ENCODE measurements at places on chromosomes 5 and 9. TPM values are rescaled to one million over a fixed set of nuclear protein-coding genes. Genes with fewer than 3 reads are reported as not detected.

The SLC2A8 gene
- 3.6 TPM for total RNA-seq

DNA sequence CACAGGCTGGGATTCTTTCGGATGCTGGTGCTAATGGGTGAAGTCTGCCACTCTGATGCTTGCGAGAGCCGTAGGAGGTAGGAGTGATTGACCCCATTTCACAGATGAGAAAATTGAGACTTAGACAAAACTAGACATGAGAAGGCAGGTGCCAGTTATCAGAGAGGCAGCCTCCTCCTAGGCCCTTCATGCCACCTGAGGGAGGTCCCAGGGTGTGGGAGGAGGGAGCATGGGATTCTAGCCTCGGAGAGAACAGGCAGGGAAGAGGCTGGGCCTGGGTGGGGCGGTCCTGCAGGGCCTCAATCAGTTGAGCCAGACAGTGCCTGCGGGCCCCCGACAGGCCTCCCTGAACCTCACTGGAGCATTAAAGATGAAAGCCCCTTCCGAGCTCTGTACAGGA lies 112.4 kb downstream of the COL23A1 start:
- H3K4me3 ChIP-seq = no peak overlapping the region
- H3K4me1 ChIP-seq = no peaks in the 10 kb centered on the region
- no peak overlapping the region for H3K27ac ChIP-seq
- H3K27me3 ChIP-seq = no peaks in the 10 kb centered on the region

GRCh38 chr5:29963956-29964355 lies 1229.5 kb upstream of the CDH6 start:
- H3K4me1 ChIP-seq = no peaks in the 10 kb centered on the region
- DNase-seq = no peak
- H3K27me3 ChIP-seq = no peaks in the 10 kb centered on the region
- no peak overlapping the region for H3K4me3 ChIP-seq
- no peak overlapping the region for H3K27ac ChIP-seq

DNA sequence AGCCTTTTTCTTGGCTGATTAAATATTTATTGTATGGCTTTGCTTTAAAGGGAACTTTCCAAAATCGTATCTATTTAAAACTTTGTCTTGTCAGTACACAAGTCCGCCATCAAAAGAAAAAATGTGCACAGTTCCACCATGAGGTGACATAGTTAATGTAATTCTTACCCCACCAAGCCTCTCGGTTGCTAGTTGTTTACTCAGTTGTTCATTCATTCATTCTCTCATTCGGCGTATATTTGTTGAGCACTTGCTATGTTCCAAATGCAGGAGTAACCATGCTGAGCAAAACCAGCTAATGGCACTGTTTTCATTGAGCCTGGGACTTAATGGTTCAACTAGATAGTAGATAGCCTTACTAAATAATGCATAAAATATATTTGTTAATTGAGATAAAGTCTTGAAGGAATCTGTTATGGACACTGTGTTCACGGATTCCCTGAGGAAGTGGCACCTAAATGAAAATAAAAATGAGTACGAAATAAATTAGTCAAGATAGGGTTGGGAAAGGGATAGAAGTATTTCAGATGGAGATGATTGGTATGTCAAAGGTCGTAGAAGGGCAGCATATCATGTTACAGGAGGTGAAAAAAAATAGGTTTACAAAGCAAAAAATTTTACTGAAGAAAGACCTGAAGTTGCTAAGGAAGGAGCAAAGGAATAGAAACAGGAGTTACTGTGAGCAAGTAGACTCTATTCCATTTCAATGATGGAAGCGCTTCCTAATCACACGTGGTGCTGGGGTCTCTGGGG lies 1.5 kb downstream of the DCAF10 start:
- no peak overlapping the region for H3K27ac ChIP-seq
- H3K4me1 ChIP-seq = peaks cover 23% of the 10 kb centered on the region
- H3K27me3 ChIP-seq = no peaks in the 10 kb centered on the region
- peak overlapping the region; percentile 98 for H3K4me3 ChIP-seq

DNA sequence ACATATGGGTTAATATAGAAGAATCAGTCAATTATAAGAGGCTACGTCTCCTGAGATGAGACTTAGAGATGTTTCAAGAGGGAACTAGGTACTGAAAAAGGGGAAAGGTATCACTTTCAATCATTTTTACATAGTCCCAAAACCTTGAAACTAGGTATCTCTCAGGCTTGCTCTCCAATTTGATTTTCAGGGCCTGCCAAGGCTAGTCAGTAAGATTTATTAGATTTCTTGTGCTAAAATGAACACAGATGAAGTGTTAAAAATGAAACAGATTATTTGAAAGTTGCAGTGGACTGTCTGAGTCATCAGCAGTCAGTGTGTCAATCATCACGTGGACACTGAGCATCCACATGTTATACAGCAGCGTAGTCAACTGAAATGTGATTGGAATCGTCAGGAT lies 591.1 kb downstream of the DTWD2 start:
- H3K4me1 ChIP-seq = no peaks in the 10 kb centered on the region
- no peaks in the 10 kb centered on the region for H3K36me3 ChIP-seq
- H3K4me3 ChIP-seq = no peak overlapping the region
- no peak for DNase-seq

DNA sequence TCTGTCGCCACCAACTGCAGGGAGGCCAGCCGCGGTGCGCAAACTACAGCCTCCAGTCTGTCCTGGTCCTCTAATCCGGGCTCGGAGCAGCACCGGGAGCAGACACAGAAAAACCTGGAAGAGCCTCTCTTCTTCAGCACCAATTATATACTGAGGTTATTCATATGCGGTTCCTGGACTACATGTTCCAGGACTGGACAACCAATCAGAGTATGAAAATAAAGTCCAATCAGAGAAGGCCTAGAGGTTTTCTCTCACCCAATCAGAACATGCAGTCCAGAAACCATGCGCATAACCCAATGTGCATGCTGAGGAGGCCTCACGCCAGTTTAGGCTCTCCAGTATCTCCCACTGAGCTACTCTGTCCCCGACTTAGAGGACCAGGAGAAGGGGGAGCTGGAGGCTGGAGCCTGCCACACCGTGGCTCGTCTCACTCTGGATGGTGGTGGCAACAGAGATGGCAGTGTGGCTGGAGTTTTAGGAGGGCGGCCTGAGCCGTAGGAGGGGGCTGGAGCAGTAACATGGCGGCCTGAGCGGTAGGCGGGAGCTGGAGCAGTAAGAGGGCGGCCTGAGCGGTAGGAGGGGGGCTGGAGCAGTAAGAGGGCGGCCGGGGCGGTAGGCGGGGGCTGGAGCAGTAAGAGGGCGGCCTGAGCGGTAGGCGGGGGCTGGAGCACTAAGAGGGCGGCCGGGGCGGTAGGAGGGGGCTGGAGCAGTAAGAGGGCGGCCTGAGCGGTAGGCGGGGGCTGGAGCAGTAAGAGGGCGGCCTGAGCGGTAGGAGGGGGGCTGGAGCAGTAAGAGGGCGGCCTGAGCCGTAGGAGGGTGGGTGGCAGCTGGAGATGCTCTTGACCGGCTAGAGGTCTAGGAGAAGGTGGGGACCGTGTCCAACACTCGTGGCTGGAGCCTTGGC lies 20.4 kb upstream of the TRIM52 start:
- DNase-seq = no peak
- H3K27ac ChIP-seq = no peak overlapping the region
- no peak overlapping the region for H3K4me3 ChIP-seq
- H3K4me1 ChIP-seq = no peaks in the 10 kb centered on the region
